NCI-H187 (cell line): ENCODE measurements at places on chromosomes 4 and X.

GRCh38 chr4:17778431-17778830, 3.0 kb downstream of the FAM184B start:
- DNase-seq = no peak

- no peak for DNase-seq
Measured at GRCh38 chr4:28267166-28267565, 1406.5 kb downstream of the STIM2 start.

DNA sequence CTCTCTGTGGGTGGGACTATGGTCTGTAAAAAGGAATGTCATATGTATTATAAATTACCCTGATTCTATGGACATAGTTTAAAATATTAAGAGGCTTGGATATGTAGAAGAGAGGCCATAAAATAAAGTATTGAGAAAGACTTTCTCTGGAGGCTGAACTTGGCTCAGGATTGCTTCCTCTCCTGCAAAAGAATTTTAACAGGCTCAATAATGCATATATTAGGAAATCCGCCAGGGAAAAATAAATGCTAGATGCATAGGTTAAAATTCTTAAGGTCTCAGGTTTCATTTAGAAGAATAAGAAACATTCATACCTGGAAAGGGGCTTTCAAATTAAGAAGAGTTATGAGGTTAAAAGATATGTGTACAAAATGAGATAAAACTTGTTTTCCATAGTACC, 424.3 kb downstream of the ARAP2 start:
- DNase-seq = no peak

DNA sequence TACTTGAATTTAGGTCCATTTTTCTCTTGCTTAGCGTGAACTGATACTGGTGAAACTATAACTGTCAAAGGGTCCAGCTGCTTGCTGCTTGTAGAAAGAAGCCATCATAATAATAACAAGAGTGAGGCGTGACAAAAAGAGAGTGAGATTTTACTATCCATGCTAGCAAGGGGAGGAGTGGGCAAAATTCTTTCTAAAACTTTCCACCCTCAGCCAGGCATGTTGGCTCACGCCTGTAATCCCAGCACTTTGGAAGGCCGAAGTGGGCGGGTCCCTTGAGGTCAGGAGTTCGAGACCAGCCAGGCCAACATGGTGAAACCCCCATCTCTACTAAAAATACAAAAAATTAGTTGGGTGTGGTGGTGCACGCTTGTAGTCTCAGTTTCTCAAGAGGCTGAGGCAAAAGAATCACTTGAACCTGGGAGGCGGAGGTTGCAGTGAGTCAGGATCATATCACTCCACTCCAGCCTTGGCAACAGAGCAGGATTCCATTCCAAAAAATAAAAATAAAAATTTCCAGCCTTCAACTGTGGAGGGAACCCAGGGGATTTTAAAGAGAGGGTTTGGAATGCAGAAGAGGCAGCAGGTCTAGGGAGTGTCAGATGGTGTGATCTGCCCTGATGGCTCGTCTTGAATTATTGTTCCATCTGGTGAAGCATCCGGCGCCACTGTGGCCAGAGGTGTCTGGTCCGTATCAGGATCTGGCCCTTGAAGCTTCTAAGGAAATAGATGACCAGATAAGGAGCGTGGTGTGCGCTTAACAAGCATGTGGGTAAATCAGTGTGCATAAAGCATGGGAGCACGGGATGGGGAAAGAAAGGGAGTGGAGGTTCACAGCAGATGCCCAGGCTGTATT, 51.8 kb downstream of the LRP2BP start:
- no peak for DNase-seq

DNA sequence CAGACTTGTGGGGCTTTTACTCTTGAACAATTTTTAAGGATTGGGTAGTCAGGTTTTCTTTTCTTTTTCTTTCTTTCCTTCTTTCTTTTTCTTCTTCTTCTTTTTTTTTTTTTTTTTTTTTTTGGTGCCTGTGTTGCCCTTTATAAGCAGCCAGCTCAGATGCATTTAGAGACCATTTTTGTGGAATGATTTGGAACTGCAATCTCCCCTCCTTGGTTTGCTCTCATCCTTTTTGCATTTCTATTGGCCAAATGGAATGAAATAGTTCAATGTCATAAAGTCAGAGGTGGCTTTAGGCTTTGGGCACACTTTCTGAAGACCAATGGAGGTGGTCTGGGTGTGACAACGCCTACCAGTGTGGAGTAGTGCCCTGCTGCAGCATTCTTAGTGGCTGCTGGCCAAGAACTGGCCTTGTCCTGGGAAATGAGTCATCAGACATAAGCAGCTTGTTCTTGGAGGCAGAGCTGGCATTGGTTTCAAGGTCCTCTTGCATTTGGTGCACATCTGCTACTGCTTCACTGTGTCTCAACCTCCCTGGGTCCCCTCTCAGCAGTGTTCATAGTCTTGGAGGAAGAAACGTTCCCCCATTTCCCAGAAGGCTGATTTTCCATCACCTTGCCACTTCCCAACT, 84.5 kb downstream of the CT47B1 start:
- DNase-seq = no peak

DNA sequence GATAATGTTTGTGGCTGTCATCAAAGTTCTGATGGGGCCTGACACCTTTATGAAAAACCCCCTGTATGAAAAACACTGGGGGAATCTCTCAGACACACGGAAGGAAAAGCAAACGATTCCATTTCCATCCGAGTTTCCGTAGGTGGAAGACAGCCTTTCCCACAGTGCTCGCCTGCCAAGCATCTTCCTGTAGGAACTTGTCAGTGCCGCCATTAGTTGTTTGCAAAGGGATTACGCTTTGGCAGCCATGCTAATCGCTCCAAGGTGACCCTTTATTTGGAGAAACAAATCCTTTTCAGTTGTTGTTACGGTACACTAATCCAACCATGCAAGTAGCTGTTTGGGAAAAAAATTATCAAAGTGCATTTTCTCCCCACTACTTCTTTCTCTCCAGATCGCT, 44.4 kb upstream of the STOX2 start:
- no peak for DNase-seq

GRCh38 chr4:169723207-169723965, 34.4 kb downstream of the HPF1 start:
- no peak for DNase-seq

DNA sequence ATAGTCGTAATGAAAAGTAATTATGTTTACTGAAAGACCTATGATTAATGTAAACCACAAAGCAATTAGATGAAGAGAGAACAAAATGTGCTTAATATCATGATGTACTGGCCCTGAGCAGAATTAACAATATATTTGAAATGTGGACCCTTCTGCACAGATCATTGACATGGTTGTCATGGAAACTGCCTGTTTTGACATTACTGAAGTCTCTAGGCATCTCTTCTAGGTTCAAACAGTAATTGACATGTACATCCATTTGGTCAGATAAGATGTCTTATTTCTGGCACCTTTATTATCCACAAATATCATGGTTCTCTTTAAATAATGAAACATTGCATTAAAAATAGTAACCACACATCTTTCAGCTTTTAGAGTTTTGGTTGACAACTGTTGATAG, 251.7 kb upstream of the GNPDA2 start:
- DNase-seq = no peak

- DNase-seq = no peak
Measured at GRCh38 chr4:38804654-38805295, at the start of gene TLR1. TSS of gene TLR1 (minus strand) at chr4:38804791. CDS start at chr4:38798831, 5,960 bp downstream.

GRCh38 chr4:25310803-25311166, 1.8 kb upstream of the ZCCHC4 start:
- no peak for DNase-seq
